Fibroblast of the aortic adventitia (primary cell): ENCODE measurements at places on chromosomes 5 and 9. TPM values are rescaled to one million over a fixed set of nuclear protein-coding genes. Genes with fewer than 3 reads are reported as not detected.

Gene HRH2
- total RNA-seq, result under 0.01 TPM in 1 of 2 replicates, not detected in the other

Gene IFNK
- not detected in 2 replicates for total RNA-seq

Gene INVS
- 28.3 and 31.3 TPM in 2 replicates for total RNA-seq

Gene OLFML2A
- 1.7 and 13.7 TPM in 2 replicates for total RNA-seq

Gene PCDHA9
- total RNA-seq, result under 0.01 and 0.49 TPM in 2 replicates

Gene FOXD4L6
- not detected in 2 replicates for total RNA-seq

Gene PCDHB10
- 0.36 and 0.41 TPM in 2 replicates for total RNA-seq

Gene CCNI2
- 1.2 TPM in 1 of 2 replicates, not detected in the other for total RNA-seq

Gene CCL27
- total RNA-seq, result not detected in 2 replicates
